ENCODE measurements at places on chromosomes 11 and 22. TPM values are rescaled to one million over a fixed set of nuclear protein-coding genes. Genes with fewer than 3 reads are reported as not detected.

SMIM35 gene
- total RNA-seq = not detected

SMTNL1 gene
- total RNA-seq = not detected

APOL1 gene
- 58.3 TPM for total RNA-seq

OR52E8 gene
- total RNA-seq = not detected

GGT5 gene
- 2.8 TPM for total RNA-seq

OR56A4 gene
- not detected for total RNA-seq

TBX1 gene
- total RNA-seq = 98.6 TPM

TRIM51 gene
- not detected for total RNA-seq

GGT1 gene
- 1.7 TPM for total RNA-seq

POGLUT3 gene
- 29.9 TPM for total RNA-seq

LRRC56 gene
- total RNA-seq = 1.2 TPM

HEPACAM gene
- total RNA-seq = not detected

PRG2 gene
- 0.25 TPM for total RNA-seq

Data from bladder microvascular endothelial cell (primary cell).